ENCODE measurements at places on chromosomes 1 and 21.

GRCh38 chr1:214022229-214022791, 34.5 kb downstream of the PROX1 start:
- DNase-seq: no peak

- no peak for DNase-seq
Measured at GRCh38 chr1:246106342-246106763, 400.7 kb downstream of the SMYD3 start.

DNA sequence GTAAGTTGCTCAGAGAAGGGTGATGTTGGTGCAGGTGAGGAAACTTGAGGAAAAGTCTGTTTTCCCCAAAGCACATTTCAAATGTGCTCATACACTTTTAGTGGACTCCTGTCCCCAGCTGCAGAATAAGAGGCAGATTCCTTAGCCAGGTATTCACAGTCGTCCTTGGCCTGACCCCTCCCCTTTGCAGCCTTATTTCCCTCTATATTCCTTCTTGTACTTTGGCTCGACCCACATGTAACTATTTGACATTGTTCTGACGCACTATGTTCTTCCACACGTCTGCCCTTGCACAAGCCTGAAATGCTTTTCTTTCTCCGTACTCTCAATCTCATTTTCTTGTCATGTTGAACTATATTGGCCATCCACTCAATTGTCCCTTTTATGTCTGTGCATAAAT, 498.4 kb upstream of the USP24 start:
- DNase-seq: no peak

- peak; percentile 5 for DNase-seq
Measured at GRCh38 chr1:248372394-248372793, 3.2 kb upstream of the OR2T6 start.

DNA sequence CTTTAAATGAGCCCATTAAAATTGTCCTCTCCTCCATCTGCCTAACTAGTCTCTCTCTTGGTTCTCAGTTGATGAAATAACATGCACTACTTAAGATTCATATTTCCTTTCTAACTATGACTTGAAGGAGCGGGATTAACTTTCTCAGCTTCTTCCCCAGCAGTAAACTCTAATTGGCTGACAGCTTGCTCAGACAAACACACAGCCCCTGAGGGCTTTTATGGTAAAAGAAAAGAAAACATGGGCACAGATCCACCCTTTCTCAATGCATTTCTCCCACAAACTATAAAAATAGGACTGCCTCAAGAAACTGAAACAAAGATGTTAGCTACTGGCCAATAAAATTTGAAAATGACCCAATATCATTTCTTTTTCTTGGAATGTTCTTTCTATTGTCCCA, 703.1 kb downstream of the ADGRL2 start:
- DNase-seq: no peak

Data from Jurkat, Clone E6-1 (cell line).